ENCODE measurements at places on chromosomes 12 and 14.

DNA sequence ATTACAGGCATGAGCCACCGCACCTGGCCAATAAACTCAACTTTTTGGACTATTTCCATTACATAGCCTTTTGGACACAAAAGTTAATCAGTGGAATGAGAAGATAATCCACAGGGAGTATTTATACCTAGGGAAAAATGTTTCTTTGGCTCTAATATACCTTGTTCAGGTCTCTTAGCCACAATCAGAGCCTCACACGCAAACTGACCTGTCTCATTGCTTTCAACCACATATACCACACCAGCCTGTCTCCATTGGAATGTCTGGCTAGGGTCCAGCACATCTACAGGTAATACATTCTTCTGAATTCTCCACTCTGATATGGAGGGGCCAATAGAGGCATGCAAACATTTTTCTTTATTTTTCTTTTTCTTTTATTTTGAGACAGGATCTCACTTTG is 3.8 kb upstream of the RBMS2 start:
- no peak for DNase-seq

DNA sequence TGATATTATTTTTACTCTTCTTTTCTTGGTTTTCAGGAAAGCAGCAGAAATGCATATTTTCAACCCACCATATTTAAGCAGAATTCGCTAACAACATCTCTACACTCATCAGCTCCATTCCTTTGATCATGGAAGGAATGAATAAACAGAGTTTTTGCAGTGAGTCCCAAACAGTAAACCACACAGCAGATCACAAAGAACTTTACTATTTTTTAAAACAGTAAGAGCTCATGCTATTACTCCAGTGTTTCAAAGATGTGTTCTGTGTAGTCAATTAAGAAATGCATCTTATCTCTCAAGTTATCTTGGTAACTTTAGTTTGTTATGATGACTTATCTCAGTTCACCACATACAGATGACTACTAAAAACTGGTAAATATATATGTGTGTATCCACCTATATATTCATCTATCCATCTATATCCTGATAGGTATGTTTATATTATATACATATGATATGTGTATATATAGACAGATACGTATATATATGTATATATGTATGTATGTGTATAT is 843.5 kb downstream of the BCL11B start:
- no peak for DNase-seq

GRCh38 chr12:31714406-31715271 is 14.2 kb downstream of the AMN1 start:
- DNase-seq = no peak

DNA sequence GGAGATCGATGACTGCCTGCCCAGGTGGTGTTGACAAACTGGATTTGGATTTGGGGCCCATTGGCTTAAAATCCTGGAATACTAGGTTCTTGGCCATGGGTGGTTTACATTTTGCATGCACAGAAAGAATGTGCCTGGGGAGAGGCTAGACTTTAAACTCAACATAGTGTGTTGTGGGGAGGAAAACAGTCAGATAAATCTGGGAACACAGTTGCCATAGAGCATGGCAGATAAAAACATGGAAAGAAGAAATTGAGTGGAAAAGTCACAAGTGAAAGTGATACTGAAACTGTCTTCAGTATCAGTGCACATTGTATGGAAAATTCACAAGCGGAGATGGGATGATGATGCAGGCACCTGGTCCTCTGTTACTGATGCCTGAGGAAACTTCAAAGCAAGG is 95.2 kb downstream of the SSPN start:
- DNase-seq = no peak

DNA sequence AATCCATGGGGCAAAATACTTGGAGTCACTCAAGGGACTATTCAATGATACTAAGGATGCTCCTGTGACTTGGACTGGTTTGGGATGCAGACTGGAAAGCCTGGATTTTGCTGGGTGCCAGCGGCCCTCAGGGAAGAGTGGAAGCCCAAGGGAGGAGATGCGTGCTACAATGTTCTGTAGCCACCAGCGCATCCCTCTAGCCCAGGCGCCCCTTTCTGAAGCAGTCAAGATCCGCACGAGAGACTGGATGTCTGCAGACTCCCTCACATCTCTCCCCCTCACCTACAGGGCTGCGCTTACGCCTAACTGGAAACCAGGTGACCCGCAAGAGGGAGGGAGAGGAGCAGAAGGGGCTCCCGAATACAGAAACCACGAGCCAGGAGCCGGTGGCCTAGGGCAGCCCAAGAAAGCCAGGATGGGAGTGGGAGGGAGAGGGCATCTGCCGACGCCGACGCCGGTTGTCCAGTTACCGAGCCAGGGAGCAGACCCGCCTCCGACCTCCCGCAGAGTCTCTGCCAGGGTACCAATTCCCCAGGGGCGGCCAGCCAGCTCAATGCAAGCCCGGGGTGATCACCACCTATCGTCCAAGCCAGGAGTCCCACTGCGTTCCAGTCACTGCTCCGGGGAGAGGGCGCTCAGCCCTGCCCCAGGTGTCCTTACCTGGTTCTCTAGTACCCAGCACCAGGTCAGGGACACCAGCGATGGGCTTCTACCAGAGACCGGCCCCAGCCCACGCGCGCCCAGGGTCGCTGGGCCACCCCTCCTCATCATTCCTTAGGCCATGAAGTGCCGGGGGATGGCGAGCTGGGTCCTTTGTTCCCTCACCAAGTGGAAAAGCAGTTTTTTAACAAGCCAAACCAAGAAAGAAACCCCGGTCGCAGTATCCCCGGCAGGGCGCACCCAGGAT is 1.2 kb downstream of the NTN4 start:
- no peak for DNase-seq

- no peak for DNase-seq
Observed at GRCh38 chr12:106791531-106791930, 17.0 kb downstream of the RIC8B start.

GRCh38 chr12:51424662-51425539 is at the start of gene SLC4A8:
Gene SLC4A8, plus strand, starts transcription at chr12:51424831. Its CDS starts 157 bp downstream, at chr12:51424988.
- DNase-seq = peak; percentile 94

DNA sequence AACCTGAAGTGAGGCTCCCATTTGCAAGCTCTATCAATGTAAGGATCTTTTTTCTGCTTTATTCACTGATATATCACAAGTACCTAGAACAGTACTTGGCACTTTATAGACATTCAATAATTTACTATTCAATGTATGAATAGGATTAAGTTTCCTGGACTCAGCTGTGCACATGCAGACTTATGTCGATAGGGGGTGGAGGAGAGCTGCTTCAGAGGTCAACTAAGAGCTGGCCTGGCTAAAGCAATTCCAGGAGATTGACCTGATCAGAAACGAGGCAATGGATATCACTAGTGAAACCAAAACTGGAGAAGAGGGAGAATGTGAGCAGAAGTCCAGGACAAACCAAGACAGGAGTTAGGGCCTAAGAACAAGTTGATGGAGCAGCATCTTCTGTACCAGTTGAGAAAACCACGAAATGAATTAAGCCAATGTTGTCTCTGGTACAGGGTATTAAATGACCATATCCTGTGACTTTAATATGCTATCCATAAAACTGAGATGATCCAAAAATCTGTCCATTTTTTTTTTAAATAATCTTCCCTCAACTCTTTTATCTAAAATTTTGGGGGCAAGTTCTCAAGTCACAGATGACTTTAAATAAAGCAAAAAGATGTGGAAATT is 169.2 kb downstream of the PIK3C2G start:
- DNase-seq = peak; percentile 12

GRCh38 chr14:96187216-96188031 is 17.2 kb upstream of the BDKRB2 start:
- DNase-seq = no peak
